CD4-positive, alpha-beta T cell treated with Interleukin-6 at 100 ng/mL for 8 hours (primary cell): ENCODE measurements at places on chromosomes 5 and 9.

- no peak for DNase-seq
Observed at GRCh38 chr5:522116-522515, 2.1 kb downstream of the SLC9A3 start.

GRCh38 chr5:170360709-170361108, 28.5 kb downstream of the KCNMB1 start:
- DNase-seq: no peak

DNA sequence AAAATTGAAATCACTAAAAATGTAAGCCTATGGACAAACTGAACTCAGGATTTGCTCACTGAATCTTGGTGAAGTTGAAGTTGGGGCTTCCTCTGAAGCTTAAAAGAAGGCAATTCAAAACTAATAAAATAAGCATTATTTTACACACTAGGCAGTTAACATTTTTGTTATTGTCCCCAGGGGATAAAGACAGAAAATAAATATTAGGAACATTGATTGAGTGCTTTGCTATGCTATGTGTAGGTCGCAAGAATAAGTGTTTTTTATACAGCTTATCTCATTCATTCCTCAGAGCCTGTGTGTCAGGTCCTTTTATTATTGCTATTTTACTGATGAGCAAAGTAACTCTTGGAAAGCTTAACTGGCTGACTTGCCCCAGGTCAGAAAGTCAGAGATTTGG, 82.2 kb downstream of the ZNF608 start:
- DNase-seq: no peak

DNA sequence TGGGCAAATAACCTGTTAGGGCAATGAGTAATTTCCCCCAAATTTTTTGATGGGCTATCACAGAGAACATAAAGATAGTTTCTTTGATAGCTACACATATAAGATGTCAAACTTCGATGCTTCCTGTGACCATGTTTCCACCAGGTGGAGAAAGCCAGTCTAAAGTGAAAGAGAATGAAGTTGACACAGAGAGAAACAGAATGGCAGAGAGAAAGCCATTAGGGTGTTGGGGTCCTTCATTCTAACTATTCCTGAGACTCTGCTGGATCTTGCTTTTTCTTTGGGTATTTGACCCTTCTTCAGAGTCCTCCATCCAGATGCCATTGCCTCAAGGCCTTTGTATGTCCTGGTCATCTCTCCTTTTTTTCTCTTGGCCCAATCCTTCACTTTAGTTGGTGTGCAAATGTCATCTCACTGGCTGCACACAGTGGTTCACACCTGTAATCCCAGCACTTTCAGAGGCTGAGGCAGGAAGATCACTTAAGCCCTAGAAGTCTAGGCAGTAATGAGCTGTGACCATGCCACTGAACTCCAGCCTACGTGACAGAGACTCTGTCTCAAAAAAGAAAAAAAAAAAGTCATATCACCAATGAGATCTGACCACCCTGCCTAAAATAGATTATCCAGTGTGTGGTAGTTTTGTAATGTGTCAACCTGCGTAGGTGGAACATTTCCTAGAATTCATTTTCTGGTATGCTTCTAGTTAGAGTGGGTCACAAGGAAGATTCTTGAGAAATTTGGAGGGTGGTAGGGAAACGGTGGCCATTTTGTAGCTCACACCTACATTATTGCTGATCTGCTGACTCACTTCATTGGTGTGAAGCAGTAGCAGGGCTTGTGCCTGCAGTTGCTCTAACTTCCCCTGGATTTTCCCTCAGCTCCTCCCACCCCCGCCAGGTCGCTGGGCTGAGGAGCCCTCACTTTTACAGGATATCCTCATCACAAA, 20.8 kb upstream of the KIF2A start:
- DNase-seq: no peak

DNA sequence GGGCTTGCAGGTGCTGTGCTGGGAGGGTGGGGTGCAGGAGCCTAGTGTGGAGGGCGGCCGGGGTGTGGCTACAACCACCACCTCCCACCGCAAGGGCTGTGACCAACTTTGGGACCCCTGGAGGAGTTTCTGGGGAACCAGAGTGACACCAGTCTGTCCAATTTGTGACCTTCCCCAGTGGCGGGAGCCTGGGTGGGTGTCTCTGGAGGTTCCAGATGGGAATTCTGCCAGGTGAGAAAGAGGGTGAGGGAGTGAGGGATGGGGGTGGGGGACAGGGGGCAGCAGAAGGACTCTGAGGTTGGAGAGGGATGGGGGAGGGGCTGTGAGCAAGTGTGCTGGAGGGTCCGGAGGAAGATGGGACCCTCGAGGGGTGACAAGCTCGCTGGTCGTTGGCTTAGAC, 4.2 kb upstream of the CACNA1B start:
- DNase-seq: no peak

DNA sequence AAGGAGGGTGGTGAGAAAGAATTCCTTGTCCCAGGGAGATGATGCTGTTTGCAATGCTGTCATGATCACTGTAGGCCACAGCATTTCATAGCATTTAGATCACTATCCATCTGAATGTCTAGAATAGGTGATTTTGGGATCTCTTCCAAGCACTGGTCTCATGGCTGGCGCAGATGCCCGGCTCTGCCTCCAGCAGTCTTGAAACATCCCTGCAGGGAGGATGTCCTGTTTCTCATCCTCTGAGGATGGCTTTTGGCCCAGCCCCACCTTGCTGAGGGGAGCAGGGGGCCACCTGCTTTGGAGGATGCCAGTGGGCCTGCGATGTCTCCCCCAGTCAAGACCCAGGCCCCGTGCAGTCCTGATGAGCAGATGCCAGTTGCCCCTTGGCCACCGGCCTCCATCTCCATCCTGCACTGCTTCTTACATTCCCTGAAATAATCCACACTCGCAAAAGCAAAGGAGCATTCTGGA, 63.5 kb upstream of the GARNL3 start:
- DNase-seq: no peak

DNA sequence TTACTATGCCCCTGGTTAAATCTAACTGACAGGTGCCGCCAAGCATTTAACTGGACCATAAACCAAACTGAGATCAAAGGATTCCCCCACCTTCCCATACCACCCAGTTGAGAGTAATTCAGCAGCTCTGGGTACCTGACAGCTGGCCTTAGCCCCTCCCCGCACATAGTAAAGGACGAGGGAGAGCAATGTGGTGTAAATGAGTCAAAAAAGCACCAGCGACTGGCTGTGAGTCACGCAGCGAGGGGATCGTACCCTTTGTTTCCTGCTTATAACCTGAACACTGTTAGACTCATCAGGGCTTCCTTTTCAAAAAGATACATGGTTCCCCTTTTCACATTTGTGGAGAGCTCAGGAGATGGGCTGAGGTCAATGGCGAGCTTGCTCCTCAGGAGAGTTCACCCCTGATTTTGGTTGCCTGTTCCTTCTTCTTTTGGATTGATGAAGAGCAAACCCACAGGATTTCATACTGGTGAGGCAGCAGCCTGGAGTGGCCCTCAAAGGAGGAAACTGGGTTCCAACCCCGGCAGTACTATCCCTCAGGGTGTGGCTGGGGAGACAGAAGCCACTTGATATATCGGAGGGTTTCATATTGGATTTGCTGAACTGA, 71.5 kb downstream of the ANKRD33B start:
- peak; percentile 31 for DNase-seq

DNA sequence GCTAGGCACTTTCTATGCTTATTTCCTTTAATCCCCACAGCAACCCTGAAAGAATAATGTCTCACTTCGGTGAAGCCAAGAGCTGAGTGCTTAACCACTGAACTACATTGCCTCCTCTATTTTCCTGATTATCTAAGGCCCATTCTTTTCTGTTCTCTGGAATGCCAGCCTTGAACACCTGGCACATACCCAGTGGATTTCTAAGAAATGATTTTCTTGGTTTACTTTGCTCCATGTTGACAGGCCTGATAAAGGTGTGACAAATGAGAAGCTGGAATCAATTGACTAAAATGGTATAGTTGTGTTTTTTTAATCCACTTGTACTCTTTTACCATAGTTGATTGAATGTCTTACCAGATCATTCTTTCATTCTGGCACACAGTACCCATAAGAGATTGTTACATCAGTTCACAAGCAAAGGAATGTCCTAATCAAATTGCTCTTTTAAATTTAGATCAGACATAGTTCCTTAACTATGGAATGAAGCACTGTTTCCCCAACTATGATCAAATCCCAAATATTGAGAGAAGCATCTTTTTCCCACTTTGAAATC, 9.0 kb upstream of the ENC1 start:
- DNase-seq: no peak

DNA sequence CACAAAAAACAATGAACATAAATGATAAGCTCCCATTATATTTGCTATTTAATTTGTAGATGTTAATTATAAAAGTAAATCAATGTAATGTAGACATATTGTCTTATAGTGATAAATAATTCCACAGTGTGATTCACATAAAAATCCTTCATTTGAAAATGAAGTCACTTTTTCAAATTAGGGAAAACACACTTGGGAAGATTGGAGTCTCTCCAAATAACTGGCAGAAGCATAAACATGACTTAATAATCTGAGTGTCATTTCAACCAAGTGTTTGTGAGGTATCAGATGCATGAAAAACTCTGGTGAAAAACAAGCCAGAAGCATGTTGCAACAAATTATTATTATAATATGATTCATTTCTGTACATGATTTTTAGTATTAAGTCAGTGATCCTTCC, 102.2 kb downstream of the CETN3 start:
- DNase-seq: no peak

DNA sequence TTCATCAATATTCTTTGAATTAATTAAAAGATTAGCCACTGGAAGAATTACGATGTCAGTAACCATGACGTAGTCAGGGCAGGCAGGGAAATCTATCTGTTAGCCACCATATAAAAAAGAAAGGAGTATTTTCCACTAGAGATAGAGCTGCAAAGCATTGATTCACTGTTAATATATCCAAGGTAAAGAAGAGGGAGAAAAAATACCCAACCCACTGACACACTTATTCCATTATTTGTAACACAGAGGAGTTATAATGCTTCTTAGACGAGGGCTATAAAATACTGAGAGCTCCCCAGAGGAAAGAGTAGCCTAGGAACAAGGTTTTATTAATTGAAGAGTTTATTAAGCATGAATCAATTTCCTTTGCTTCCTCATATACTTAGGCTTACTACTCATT, 382.2 kb upstream of the CDH6 start:
- no peak for DNase-seq

DNA sequence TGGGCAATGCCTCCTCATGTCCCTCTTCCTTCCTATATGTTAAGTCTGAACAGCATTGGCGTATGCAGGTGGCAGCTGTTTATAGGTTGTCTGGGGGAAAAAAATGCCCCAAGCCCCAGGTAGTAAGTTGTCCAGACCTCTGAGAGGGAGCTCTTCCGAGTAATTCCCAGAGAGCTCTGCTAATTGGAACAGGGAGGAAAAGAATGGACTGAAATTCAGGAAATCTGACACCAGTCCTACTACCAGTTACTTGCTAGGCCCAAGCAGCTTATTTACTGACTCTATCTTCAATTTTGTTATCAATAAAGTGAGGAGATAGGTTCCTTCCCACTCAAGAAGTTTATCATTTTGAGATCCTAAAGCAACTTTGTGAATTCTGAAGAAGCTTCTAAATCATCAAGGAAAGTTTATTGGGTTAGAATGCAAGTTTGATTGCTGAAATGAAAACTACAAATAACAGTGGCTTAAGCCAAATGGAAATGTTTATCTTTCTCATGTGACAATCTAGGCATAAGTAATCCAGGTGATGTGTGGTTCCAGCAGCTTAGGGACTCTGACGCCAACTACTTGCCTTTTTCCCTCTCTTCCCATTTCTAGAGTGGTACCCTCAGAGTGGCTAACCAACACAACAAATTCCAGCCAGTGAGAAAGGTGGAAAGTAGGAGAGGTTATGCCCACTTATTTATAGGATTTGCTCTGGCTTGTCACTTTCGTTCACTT, 5.6 kb downstream of the STK32A start:
- DNase-seq: no peak

- DNase-seq: no peak
Observed at GRCh38 chr9:34227445-34227844, 48.6 kb downstream of the UBAP1 start.

DNA sequence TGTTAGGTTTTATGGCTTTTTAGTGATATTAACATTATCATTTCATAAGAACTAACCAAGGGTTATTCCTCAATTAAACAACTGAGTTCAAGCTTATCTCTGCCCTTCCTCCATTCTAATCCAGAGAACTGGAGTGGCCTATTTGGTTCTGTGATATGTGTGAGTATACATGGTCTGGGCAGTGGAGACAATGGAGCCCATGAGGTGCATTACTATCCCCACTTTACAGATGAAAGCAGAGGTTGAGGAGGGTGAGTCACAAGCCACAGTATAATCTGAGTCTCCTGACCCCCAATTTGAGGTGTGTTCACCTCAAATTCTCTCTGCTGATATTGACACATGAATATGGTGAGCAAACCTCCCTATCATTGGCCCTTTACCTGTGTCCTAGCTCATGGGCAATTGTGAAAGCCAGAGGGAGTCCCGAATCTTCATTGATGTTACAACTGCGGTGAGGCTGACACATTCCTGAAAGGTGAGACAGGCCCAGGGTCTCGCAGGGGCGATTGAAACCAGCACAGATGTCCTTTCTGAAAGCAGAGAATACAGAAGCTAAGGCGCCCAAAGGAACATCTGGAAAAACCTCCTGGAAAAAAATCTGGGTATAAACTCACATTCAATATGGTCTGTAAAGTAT, 217.2 kb downstream of the TARS1 start:
- no peak for DNase-seq
